ENCODE measurements at places on chromosomes 3 and 15. TPM values are rescaled to one million over a fixed set of nuclear protein-coding genes. Genes with fewer than 3 reads are reported as not detected.

DNA sequence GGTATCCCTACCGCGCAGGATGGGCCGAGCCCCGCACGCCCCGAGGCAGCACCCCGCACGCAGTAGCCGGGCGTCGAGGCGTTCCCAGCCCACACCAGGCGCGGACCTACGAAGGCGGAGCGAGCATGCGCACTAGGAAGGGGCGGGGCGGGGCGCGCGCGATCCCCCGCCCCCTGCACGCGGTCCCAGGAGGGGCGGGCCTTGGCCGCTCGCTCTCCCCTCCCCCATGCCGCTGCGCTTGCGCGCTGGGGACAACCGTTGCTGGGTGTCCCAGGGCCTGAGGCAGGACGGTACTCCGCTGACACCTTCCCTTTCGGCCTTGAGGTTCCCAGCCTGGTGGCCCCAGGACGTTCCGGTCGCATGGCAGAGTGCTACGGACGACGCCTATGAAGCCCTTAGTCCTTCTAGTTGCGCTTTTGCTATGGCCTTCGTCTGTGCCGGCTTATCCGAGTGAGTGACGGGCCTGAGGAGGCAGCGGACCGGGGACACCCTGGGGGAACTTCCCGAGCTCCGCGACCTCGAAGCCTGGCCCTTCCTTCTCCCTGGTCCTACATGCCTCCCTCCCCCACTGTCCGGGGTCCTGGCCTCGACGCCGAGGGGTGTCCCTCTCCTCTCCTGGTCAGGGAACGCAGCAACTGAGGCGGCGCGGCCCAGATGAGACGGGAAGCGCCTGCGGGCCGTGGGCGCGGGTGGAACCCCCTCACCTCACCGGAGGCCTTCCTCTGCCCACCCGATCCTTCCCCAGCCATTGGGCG lies at the start of gene SPESP1:
TSS of gene SPESP1 (plus strand) at position 258 of the 755 bp plus-strand sequence. CDS start at position 387, 129 bp downstream.
- no peak for DNase-seq

DNA sequence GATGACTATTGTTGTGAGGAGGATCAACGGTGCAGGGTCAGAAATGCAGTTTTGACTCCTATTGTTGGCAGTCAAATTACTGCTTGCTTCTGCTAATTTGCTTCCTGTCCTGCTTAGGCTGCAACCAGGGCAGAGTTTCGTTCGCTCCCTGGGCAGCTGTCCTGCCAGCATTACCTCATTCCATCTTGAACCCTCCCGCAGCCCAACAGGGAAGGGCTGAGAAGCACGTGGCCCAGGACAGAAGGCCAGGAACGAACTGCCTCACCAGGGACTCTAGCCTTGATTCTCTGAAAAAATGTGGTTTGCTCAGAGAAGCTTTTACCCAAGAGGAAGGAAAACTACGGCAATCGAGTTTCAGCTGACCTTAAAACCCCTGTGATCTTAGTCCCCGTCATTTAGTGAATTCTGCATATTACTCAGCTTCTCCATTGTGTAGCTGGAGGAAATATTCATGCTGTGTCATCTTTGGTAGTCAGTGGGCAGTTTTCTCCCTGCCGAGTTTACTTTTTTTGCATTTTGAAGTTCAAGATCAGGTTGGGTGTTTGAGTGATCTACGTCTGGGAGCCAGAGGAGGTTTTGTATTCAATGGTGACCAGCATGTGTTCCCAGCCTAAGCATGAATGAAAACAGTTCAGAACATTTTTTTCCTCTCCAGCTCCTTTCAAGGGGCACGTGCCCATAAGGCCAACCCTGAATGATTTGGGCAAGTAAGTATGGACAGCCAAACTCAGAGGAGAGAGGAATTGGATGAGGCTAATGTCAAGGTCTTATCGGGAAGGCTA lies 23.0 kb downstream of the TLNRD1 start:
- DNase-seq, result peak; percentile 57

Gene ITGB5
- total RNA-seq, result 26.8 TPM

Gene C2CD4B
- 0.55 TPM for total RNA-seq

Gene FRMD5
- 54.6 TPM for total RNA-seq

Data from dorsolateral prefrontal cortex (tissue), 122 donors.